Sciatic nerve (tissue), 2 donors: ENCODE measurements at places on chromosomes 12 and 14. TPM values are rescaled to one million over a fixed set of nuclear protein-coding genes. Genes with fewer than 3 reads are reported as not detected.

PTCSC3 gene
- total RNA-seq: not detected

TSPAN19 gene
- 0.58 TPM for total RNA-seq

SMOC1 gene
- total RNA-seq: 12.9 TPM

KDM5A gene
- total RNA-seq: 81.3 TPM

PRB2 gene
- total RNA-seq: not detected

GPRC5D gene
- not detected for total RNA-seq

AKAP5 gene
- total RNA-seq: 0.36 TPM

LRIG3 gene
- total RNA-seq: 54.2 TPM

DNA sequence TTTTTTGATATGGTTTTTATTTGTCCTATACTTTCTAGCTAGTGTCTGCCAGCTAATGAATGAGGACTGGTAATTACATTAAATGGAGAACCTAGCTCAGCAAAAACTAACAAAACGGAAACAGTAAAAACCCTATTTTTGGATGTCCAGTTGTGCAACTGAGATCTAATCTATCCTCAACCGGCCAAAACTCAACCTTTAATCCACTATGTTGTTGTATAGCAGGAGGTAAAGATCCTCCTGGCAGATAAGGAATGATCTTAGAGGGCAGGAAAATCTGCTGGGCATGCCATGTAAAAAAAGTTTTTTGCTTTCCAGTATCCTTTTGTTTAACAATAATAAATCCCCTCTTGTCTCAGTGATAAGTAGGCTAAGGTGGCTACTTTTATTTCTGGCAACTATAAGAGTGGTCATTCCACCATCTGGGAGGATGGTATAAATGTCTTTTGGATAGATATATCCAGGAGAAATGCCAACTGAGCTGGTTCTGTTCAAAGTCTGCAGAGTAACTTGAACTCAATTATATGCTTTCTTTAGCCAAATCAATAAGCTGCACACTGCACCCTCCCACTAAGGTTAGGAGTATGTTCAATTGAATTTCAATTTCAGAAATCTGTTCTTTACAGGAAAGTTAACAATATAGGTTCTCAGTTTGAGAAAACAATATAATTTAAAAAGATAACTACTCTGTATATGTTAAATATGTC, 40.1 kb downstream of the WASHC3 start:
- DNase-seq: no peak

GRCh38 chr12:70080566-70080965, 162.7 kb upstream of the CNOT2 start:
- no peak for DNase-seq

- DNase-seq: no peak
Observed at GRCh38 chr12:527241-527640, 67.5 kb downstream of the B4GALNT3 start.

- no peak for DNase-seq
Observed at GRCh38 chr14:71433303-71433702, 498.9 kb upstream of the RGS6 start.

DNA sequence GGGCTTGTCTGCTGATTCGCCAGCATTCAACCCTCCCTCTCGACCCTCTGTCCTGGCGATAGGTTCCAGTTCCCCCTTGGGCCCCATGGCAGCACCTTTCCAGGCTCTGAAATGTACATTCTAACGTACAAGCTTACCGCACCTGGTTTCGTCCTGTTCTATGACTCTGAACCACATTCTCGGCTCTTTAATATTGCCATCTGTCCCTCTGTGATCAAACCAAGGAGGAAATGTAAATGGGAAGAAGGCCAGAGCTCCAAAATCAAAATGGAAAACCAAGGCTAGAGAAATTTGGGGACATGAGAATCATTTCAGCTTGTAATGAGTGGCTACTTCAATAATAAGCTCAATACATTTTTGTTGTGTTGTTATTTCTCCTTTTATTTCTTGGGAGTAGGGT, 117.2 kb downstream of the TTC7B start:
- no peak for DNase-seq

GRCh38 chr12:10406725-10407124, 2.8 kb downstream of the KLRC4 start:
- peak; percentile 56 for DNase-seq

- DNase-seq: no peak
Observed at GRCh38 chr12:74488134-74488533, 49.5 kb upstream of the ATXN7L3B start.

DNA sequence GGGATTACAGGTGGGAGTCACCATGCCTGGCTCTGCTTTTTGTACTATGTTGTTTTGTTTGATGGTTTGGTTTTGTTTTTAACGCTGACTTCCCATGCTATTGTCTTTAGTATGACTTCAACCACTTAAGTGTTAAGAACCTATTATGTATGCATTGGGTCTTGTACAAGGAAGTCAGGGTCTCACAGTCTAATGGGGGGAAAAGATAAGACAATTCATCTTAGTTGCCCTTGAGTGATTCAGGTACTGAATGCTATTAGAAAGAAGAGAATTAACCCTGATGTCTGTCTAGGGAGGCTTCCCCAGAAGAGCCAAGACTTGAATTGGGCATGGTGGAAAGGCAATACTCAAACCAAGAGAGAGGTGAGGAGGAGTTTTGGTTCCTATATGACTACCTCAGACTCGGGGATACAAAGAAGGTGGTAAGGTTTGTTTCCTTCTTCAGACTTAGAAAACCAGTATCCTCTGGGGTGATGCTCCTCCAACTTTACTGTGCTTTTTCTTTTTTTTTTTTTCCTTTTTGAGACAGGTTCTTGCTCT, 64.6 kb downstream of the SUSD6 start:
- DNase-seq: no peak

GRCh38 chr12:55074806-55075205, 51.4 kb upstream of the OR9K2 start:
- DNase-seq: no peak

- DNase-seq: no peak
Observed at GRCh38 chr14:93905623-93906022, 21.5 kb upstream of the FAM181A start.

GRCh38 chr12:103667125-103667524, 80.1 kb downstream of the STAB2 start:
- no peak for DNase-seq

- no peak for DNase-seq
Observed at GRCh38 chr12:4566474-4566873, 4.5 kb downstream of the DYRK4 start.

GRCh38 chr14:96271421-96271762, 15.4 kb downstream of the BDKRB1 start:
- no peak for DNase-seq

DNA sequence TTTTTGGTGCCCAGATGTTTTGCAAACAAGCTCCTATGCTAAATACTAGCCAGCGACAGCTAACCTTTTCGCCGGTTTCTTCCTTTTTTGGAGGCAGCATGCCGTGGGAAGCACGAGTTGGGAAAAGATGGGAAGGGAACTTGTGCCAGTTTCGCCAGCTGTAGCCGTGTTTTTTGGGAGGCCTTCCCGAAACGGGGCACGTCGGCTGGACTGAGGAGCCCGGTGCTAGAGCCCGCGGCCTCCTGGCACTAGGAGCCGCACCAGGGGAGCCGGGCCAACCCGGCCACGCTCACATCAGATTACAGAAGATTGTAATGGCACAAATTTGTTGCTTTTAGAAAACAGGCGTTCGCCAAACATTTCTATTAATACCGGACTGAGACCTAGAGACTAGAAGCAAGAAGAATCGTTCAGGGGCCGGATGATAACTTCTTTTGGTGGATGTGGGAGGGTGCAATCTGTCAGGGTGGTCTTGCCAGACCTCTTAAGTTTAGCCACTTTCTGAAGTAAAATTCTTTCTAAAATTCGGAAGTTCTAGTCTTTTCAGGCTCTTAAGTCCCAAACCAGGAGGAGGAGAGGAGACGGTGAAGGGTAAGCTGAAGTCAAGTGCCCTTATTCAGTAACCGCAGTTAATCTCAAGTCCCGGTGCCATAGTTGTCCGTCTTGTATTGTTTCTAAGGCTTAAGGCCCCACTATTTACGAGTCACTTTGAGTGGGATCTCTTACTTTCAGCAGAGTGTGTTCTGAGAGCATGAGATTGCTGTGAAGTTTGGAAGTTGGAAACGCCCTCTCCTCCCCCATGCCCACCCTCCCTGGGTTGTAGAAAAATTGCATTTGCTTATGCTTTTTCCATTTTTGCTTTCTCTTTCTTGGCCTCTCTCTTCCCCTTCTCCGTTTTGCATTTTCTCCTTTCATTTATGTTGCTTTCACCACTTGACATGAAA, 1.3 kb downstream of the RASSF3 start:
- peak; percentile 63 for DNase-seq

- no peak for DNase-seq
Observed at GRCh38 chr12:92462049-92462448, 240.7 kb upstream of the PLEKHG7 start.

DNA sequence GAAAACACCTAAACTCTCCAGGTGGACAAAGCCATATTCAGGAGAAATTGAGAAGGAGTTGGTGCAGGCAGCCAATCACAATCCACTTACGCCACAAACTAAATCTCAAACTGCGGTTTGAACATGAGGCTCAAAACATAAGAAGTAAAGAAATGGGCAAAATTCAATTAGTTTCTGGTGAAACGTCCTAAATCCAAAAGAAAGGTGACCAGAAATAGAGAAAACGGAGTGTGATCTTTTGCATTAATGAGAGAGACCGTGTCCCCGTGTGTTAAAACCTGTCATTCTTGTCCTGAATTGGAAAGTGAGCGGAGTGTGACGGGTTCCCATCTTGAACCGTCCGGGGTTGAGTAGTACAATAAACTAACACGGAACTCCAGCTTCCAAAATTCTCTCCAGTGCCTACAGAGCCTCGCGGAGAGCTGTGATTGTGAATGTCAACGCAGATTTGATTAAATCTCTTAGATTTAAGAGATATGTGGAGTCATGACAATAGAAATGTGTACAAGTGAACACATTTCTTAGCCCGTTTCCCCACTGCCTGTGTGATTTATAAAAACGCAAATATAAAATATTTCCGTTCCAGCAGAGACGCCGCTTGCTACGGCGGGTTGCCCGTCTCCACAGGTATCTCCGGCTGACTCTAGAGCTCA, 595 bp upstream of the METAP2 start:
- DNase-seq: no peak

GRCh38 chr14:102248121-102248520, 56.8 kb downstream of the MOK start:
- DNase-seq: no peak

DNA sequence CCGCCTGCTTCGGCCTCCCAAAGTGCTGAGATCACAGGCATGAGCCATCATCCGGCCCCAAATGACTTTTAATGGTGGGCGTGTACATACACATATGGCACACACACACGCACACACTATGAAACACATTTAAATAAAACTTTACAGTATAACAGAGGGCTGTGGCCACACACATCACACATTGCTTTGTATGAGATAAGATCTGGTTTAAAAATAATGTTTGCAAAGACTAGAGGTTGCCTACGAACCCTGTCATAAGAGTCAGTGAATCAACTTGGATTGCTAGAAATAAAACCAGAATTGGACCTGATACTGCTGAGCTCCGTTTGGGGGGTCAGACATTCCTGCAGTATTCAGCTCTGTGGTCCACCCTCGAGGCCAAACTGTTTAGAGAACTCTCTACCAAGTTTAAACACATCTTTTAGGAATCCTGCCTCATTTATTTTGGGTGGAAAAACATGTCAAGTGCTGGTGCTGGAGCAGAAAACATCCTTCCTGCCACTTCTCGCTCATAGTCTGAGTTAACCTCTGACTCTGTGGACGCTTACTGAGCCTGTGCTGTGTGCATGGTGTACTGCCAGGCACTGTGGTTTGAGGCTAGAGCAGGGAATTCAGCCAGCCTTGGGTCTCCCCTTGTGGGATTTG, 47.8 kb upstream of the EML1 start:
- DNase-seq: no peak

DNA sequence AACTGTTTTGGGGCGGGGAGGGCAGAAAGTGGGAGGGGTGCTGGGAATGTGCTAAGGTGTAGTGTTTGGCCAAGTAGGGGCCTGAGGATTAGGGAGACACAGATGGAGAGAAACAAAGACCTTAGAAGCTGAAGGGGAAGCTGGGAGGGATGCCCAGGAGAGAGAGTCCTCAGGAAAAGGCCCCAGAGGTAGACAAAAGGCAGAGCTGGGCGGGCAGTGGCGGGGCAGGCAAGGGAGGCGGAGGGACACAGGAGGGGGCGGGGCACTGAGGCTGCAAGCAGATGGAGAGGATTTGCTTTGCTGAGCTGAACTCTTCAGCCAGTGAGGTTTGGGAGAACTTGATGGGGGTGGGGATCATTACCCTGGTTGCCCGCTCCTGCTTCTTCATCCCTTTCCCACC, 2.8 kb downstream of the PTMS start:
- DNase-seq: peak; percentile 78

GRCh38 chr14:77988096-77988870, 181.9 kb upstream of the NRXN3 start:
- DNase-seq: no peak

DNA sequence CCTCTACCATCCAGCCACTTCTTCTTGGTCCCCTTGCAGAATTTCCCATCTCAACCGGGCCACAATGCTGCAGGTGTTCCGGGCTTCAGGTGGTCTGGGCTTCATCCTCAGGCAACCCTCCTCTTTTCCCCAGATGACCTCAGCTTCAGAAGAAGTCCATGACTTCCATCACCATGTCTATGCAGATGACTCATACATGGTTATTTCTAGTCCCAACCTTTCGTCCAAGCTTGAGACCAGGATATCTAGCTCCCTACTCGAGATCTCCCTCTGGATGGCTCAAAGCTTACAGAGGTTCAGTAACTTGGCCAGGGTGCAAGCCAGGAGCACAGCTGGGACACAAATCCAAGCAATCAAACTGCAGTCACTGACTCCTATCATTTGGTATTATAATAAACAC, 154.6 kb upstream of the NOS1 start:
- no peak for DNase-seq

DNA sequence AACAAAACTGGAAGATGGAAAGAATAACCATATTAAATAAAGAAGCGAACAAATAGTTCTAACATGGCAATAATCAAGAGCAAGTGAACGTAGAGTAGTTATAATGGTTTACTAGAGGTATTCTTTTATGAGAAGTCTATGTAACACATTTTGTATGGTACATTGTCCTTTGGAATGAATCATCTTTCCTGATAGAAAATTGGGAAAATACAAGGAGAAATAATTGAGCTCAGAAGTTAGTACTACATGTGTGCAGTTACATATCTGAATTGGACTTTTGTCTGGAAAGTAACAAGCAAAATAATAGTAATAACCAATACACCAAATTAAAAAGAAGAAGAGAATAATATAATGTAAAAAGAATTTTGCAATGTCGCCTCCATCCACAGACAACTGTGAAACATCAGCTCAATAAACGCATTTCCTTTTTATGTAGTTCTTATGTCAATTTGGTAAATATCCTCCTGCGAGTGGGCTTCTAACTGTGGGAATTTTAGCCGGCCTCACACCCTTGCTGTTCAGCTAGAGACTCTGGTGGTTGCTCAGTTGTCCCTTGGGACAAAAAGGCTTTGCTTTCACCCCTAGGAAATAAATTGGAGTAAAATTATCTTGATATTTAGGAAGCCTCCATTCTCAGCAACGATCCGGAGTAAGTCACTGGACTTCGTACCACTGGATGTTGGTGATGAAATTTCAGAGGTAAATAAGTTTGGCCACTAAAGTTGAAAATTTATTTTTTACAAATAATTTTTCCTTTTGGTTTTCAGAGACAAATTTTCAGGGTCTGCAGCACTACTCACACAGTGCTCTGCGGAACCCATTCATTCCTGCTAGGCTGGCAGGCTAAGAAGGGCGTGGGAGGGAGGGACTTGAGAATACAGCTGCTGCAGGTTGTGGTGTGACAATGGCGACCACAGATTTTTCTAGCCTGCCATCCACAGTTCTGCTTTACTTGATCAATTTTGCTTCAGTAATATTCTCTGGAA, 1.1 kb upstream of the TUBA1A start:
- no peak for DNase-seq

- DNase-seq: peak; percentile 66
Observed at GRCh38 chr14:96797582-96798349, 584 bp downstream of the VRK1 start.

- DNase-seq: no peak
Observed at GRCh38 chr12:5623411-5623810, 191.5 kb downstream of the NTF3 start.
